ENCODE measurements at places on chromosomes 7 and 10. TPM values are rescaled to one million over a fixed set of nuclear protein-coding genes. Genes with fewer than 3 reads are reported as not detected.

The CTNNA3 gene
- total RNA-seq: 2.4 TPM

The GALNT17 gene
- total RNA-seq: 0.42 TPM

GRCh38 chr7:65387891-65388290 is 14.2 kb downstream of the ZNF92 start:
- H3K4me3 ChIP-seq: no peak overlapping the region
- H3K4me1 ChIP-seq: no peaks in the 10 kb centered on the region
- H3K27ac ChIP-seq: no peak overlapping the region
- peaks cover 5% of the 10 kb centered on the region for H3K36me3 ChIP-seq
- no peaks in the 10 kb centered on the region for H3K27me3 ChIP-seq

GRCh38 chr7:68203251-68203650 is 1206.6 kb downstream of the TYW1 start:
- H3K4me1 ChIP-seq: no peaks in the 10 kb centered on the region
- H3K27me3 ChIP-seq: peaks cover 3% of the 10 kb centered on the region
- H3K27ac ChIP-seq: no peak overlapping the region

- no peak overlapping the region for H3K27ac ChIP-seq
- no peaks in the 10 kb centered on the region for H3K27me3 ChIP-seq
- H3K4me1 ChIP-seq: peaks cover 3% of the 10 kb centered on the region
- H3K36me3 ChIP-seq: no peaks in the 10 kb centered on the region
These were observed 7.3 kb downstream of the TWIST1 start for GRCh38 chr7:19110026-19110730.

All from liver (tissue), 10 donors.